Right ventricle myocardium superior (tissue), 1 donor: ENCODE measurements at places on chromosomes 11 and 22. TPM values are rescaled to one million over a fixed set of nuclear protein-coding genes. Genes with fewer than 3 reads are reported as not detected.

Gene C11orf21
- 43.6 TPM for total RNA-seq

Gene OR56B1
- total RNA-seq: not detected

Gene HTR3A
- total RNA-seq: not detected

Gene CDC42EP2
- 14.0 TPM for total RNA-seq

Gene ZFP91
- total RNA-seq: 57.3 TPM

Gene PTGDR2
- 3.0 TPM for total RNA-seq

Gene MS4A15
- not detected for total RNA-seq

Gene HEPACAM
- total RNA-seq: 0.35 TPM

Gene OR52H1
- total RNA-seq: not detected

Gene RAB36
- total RNA-seq: 0.35 TPM

Gene MYEOV
- total RNA-seq: not detected

Gene SPDYC
- total RNA-seq: not detected

Gene MS4A6A
- total RNA-seq: 49.6 TPM

Gene SERPING1
- total RNA-seq: 118 TPM

Gene NOX4
- 1.7 TPM for total RNA-seq

Gene GLYAT
- 0.22 TPM for total RNA-seq
